ENCODE measurements at places on chromosomes 2 and 18.

- peak; percentile 32 for DNase-seq
Measured at GRCh38 chr18:37483221-37483971, 82.2 kb downstream of the CELF4 start.

DNA sequence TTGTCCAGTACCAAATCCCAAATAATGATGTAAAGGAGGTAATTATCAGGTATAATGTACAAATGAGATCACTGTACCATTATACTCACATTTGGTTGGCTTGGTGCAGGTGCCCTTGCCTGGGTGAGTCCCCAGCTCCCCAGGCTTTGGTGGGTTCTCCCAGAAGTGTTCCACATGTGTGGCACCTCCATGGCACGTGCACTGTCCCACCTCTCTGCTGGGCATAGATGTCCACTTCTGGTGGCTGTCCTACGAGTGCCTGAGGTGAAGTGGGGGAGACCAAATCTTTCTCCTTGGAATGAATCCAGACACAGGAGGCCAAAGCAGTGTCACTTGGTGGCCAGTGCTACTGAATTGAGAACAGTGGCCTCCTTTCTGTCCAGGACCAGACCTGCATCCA, 162.4 kb upstream of the SESTD1 start:
- no peak for DNase-seq

DNA sequence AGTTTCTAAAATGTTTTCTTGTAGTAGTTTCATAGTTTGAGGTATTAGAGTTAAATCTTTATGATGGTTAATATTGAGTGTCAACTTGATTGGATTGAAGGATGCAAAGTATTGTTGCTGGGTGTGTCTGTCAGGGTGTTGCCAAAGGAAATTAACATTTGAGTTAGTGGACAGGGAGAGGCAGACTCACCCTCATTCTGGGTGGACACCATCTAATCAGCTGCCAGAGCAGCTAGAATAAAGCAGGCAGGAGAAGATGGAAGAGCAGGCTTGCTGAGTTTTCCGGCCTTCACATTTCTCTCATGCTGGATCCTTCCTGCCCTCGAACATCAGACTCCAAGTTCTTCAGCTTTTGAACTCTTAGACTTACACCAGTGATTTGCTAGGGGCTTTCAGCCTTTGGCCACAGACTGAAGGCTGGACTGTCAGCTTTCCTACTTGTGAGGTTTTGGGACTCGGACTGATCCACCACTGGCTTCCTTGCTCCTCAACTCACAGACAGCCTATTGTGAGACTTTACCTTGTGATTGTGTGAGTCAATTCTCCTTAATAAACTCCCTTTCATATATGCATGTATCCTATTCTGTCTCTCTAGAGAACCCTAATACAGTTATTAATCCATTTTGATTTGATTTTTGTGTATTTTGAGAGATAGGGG, 56.8 kb upstream of the STK39 start:
- DNase-seq: no peak

- no peak for DNase-seq
Measured at GRCh38 chr18:3283908-3284307, 22.0 kb downstream of the MYL12B start.

GRCh38 chr2:178865146-178865936, 58.1 kb upstream of the TTN start:
- DNase-seq: no peak

DNA sequence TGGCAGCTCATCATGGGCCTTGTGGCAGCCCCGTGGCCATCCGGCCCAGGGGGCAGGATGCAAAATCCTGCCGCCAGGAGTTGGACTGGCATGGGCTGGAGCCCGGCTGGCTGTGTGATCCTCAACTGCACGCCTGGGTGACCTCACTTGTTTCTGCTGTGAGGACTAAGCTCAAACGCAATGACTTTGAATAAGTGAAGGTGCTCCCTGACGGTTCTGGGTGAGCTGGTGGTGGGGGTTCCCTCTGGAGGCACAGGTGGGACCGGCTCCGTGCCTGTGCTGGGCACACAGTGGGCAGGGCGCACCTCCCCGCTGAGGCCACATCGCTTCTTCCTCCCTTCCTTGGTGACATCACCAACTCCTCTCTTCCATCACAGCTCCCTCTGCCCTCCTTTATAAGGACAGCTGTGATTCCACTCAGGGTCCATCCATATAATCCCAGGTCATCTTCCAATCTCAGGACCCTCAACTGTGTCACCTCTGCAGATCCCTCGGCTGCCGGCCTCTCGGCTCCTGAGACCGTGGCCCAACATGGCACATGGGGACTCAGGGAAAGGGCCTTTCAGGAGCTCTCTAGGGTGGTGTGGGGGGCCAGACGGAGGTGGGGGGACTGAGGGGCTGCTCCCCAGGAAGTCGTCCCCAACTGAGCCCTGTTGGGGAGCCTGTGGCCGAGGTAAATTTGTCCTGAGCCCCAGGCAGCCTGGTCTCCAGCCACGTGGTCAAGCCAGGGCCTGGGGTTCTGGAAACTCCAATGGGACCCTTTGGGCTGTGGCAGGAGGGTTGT, 75.5 kb upstream of the ODC1 start:
- DNase-seq: no peak

DNA sequence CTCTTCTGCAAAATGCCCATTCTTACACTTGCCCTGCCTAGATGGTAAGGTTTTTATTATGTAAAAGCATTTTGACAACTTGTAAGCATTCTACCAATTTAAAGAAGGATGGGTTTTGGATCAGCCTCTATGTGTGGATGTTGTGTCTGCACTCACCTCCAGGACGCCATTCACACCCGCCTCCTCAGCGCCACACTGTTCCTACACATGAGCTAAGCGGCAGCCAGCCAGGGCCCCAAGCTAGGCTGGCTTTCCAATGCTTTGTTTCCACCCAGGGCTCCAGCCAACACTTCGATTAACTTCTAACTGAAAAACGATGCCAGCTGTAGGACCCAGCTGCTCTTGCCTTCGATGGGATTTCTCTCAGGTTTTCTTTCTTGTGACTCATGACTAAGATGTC, 73.3 kb upstream of the FZD7 start:
- DNase-seq: no peak

GRCh38 chr2:10407841-10408648, 40.1 kb downstream of the ODC1 start:
- DNase-seq: peak; percentile 93

DNA sequence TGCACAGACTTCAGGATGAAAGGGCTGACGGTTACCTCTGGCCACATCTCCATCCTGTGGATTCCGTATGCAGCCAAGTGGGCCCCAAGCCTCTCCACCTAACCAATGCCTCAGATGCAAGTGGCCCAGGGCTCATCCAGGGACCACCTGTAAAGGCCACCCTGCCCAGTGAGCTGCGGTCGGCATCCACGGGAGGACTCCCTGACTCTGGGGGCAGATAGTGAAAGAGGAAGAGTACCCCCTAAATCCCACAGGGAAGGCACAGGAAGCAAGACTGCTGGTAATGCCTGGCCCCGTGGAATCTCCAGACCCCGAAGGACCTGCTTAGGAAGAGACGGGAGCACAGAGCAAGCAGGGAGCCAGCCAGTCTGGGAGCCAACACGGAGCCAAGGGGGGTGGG, 11.2 kb upstream of the TPO start:
- no peak for DNase-seq

All from urothelium cell line (cell line).